ENCODE measurements at places on chromosomes 1 and 21.

DNA sequence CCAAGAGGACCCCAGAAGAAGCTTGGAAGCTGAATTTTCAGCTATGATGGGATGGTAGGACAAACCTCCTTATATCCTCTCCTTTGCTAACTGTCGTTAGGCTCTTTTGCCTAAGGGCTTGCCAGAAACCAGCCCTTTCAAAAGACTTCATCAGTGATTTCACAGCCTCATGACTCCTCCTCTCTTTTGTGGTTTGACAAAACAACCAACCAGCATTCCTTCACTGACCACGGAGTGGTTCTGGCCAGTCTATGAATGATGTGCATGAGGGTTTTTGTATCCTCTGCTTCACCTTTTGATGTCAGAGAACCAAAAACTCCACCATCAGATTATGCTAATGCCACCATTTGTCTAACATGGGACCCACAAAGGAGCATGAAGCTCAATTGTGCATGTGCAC is 116.9 kb upstream of the COA6 start:
- DNase-seq: no peak

- DNase-seq: no peak
Observed at GRCh38 chr1:239816081-239816782, 275.5 kb upstream of the FMN2 start.

GRCh38 chr1:180515364-180515763 is 13.0 kb upstream of the ACBD6 start:
- DNase-seq: no peak

DNA sequence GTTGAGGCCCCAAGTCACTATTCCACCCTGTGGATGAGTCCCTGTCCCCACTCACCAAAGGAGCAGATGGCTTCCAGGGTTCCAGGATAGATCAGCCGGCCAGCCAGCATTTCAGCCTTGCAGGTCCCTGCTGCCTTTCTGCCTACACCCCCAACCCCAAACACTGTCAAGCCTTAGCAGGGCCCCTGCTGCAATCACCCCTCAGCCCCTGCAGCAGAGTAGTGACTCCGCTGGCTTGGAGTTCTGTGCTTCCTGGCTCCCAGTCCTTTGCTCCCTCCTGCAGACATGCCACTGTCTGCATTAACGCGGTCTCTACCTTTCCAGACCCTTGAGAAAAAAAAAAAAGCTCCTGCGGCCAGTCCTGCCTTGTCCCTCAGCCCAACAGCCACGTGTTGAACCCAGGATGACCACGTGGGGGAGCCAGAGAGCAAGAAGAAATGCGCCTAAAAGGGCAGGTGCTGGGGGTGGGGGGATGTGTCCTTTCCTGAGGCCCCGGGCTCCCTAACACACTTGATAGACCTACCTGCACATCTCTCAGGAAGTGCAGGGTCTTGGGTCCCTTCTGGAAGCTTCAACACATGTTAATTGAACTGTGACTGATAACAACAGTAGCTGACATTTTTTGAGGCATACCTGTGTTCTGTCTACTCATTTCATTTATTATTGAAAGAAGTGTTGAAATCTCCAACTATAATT is 37.4 kb downstream of the RASSF5 start:
- no peak for DNase-seq

GRCh38 chr1:177865807-177866206 is 104.1 kb downstream of the SEC16B start:
- no peak for DNase-seq

- DNase-seq: no peak
Observed at GRCh38 chr21:45331531-45332147, 43.9 kb upstream of the POFUT2 start.

GRCh38 chr1:71755441-71755840 is 526.9 kb downstream of the NEGR1 start:
- DNase-seq: no peak

- DNase-seq: no peak
Observed at GRCh38 chr1:60990714-60991090, 91.7 kb upstream of the NFIA start.

GRCh38 chr21:36584980-36585940 is 105.3 kb upstream of the CLDN14 start:
- no peak for DNase-seq

DNA sequence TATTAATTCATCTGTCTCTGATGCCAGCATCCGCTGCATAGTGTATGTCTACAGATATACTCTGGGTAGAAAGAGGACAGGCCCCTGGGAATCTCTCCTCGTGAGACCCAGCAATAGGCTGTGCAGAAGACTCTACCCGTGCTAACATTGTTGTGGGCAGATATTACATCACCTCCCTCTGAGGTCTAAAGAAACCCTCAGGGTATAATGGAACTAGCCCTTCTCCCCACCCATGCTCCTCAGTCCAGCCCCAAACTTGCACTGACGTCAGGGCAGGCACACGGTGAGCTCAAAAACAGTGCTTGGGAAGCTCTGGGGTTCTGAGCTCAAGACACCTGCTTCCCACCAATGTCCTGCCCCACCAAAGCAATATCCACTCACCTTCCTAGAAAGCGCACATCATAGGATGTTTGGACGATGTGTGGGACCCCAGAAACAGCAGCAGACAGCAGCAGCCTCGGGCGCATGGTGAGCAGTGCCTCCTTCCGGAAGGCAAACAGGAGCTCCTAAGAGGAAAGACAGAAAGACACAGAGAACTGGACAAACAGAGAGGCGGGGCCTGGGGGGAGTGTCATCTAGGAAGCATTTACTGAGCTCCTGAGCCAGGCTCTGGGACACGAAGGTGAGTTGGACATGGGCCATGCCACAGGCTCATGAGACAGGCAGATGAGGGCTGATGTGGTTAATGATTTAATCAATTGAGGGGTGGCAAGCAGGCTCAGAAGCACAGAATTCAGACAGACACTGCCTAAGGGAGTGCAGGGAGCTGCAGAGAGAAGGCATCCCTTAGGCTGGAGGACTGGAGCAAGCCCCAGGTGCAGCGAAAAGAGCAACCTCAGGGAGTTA is 4.8 kb downstream of the OVGP1 start:
- no peak for DNase-seq

DNA sequence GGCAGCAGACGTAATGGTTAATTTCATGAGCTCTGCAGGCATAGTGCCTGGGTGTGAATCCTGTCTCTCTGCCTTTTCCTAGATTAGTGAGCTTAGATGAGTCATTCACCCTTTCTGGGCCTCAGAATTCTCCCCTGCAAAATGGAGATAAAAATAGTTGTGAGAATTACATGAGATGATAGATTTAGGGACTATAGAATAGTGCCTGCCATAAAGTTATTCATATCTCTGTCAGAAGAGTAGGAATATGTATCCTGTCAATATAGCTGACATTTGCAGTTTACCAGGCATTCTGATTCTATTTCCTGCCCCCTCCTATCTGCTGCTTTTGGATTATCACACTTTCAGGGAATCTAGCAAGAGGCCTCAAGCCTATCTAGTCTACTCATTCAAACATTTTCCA is 112.0 kb downstream of the PDE4B start:
- no peak for DNase-seq

All from NCI-H2081 treated with DMSO at 0.1 percent for 48 hours (cell line).